ENCODE measurements at places on chromosomes 5 and 9.

- DNase-seq = no peak
Measured at GRCh38 chr5:118146824-118147223, 841.5 kb downstream of the DTWD2 start.

- no peak for DNase-seq
Measured at GRCh38 chr5:76954383-76954763, 1.5 kb downstream of the CRHBP start.

DNA sequence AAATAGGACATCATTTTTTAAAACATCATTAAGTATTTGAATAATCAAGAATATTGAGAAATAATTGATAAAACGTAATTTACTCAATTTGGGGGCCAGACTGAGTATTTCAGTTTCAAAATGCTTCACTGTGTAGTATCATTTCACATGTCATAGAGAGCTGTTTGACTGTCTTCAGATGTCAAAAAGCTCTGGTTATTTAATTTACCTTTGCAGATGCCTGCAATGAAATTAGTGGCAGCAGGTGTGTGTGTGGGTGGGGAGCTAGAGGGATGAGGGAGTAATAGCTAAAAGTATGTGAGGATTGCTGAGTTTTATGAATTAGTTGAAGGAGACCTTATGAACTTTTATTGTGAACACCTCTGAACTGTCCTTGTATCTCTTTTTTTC lies 567.2 kb upstream of the MEF2C start:
- no peak for DNase-seq

GRCh38 chr5:139403418-139403786 lies 487 bp downstream of the SPATA24 start:
- DNase-seq = no peak

- DNase-seq = no peak
Measured at GRCh38 chr9:28661853-28662252, 1088.6 kb upstream of the C9orf72 start.

DNA sequence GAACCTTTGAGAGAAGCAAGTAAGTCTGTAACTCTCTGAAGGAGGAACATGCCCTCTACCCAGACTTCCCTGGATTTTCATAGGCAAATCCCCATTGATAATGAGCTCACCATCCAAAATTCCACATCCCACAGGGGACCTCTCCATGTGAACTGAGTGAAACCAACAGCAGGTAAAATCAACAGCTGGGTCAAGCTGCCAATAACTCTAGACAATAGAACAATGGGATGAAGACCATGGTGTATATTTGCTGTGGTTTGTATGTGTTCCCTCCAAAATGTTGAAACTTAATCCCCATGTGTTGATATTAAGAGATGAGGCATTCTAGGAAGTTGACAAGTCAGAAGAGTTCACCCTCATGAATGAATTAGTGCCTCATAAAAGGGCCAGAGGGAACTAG lies 110.2 kb upstream of the MYO10 start:
- no peak for DNase-seq

Data from stimulated activated CD8-positive, alpha-beta memory T cell treated with anti-CD3 and anti-CD28 coated beads, Interleukin-7, amount 100 ng/mL, for 1 hour (primary cell).